ENCODE measurements at places on chromosomes 3 and 15. TPM values are rescaled to one million over a fixed set of nuclear protein-coding genes. Genes with fewer than 3 reads are reported as not detected.

RARRES1 gene
- 13.0 TPM for total RNA-seq

DNA sequence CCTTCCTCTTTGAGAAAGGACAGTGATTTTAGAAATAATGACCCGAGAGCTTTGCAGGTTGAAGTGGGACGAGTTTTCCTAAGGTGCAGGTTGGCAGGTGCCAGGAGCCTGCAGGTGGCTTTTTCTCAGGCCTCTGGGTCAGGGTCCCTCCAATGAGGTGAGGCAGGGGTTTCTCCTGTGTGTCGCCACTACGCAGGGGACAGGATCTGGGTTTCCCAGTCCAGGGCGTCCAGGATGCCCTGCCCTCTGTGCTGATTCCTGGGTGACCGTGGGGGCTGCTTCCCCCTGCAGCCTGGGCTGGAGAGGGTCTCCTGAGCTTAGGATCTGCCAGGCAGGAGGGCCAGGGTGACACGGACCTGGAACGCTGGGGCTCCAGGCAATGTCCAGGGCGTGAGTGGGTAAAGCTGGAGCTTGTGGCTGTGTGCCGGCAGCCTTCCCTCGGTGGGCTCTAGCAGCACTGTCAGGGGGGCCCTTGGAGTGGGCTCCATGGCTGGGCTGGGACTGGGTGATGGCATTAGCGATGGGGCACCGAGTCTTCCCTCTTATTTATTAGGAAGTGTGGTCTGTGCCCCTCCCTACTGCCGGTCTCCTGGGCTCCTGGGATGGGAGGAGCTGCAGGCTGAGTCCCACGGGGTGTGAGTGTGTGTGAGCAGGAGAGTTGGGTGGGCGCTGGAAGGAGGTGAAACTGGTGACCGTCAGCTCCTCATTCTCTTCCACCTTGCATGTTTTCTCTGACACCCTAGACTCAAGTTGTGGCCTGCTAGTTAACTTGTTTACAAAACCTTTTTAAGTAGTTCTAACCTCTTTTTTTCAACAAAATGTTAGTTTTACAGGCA, 1.8 kb downstream of the APBA2 start:
- DNase-seq = no peak

- no peak for DNase-seq
Observed at GRCh38 chr3:49930922-49931321, 1.3 kb upstream of the MON1A start.

GRCh38 chr15:42053914-42054313, 33.1 kb upstream of the PLA2G4E start:
- no peak for DNase-seq

XCR1 gene
- not detected for total RNA-seq

COX5A gene
- total RNA-seq = 88.9 TPM

DNA sequence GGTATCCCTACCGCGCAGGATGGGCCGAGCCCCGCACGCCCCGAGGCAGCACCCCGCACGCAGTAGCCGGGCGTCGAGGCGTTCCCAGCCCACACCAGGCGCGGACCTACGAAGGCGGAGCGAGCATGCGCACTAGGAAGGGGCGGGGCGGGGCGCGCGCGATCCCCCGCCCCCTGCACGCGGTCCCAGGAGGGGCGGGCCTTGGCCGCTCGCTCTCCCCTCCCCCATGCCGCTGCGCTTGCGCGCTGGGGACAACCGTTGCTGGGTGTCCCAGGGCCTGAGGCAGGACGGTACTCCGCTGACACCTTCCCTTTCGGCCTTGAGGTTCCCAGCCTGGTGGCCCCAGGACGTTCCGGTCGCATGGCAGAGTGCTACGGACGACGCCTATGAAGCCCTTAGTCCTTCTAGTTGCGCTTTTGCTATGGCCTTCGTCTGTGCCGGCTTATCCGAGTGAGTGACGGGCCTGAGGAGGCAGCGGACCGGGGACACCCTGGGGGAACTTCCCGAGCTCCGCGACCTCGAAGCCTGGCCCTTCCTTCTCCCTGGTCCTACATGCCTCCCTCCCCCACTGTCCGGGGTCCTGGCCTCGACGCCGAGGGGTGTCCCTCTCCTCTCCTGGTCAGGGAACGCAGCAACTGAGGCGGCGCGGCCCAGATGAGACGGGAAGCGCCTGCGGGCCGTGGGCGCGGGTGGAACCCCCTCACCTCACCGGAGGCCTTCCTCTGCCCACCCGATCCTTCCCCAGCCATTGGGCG, at the start of gene SPESP1:
SPESP1 (plus strand) TSS at position 258 of the 755 bp plus-strand sequence; CDS start at position 387, 129 bp downstream.
- peak; percentile 80 for DNase-seq

GRCh38 chr15:97576929-97577645, 383.4 kb upstream of the ARRDC4 start:
- DNase-seq = no peak

DNA sequence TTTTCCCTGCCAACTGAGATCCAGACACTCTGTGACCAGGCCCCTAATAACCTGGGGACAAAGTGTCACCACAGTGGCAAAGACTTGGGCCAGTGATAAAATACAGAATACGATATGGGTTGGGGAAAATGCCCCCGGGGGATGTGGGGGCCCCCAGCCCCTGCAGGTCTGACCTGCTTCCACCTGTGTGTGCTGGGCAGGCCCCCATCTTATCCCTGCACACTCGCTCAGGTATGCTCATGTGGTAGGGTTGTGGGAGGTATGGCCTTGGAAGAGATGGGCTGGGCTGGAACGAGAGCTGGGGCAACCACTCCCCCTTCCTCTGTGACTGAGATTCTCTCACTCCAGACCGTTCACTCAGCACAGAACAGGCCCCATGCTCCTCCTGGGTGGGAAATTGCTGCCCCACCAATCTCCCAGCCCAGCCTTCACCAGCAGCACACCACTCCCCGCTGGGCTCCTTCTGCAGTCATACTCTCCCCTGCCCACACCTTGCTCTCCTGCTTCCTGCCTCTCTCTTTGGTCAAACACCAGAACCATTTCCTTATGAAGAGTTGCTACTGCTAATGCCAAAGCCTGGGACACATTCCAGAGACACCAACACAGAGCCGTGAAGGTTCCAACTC, 9.6 kb upstream of the CPEB1 start:
- no peak for DNase-seq

COPB2 gene
- 54.0 TPM for total RNA-seq

SLC25A20 gene
- 19.7 TPM for total RNA-seq

- DNase-seq = no peak
Observed at GRCh38 chr15:23787346-23788105, 100.4 kb upstream of the NDN start.

- no peak for DNase-seq
Observed at GRCh38 chr3:151878465-151878864, 5.0 kb downstream of the SUCNR1 start.

CGGBP1 gene
- 80.6 TPM for total RNA-seq

- no peak for DNase-seq
Observed at GRCh38 chr3:73804204-73804603, 179.5 kb upstream of the PDZRN3 start.

DNA sequence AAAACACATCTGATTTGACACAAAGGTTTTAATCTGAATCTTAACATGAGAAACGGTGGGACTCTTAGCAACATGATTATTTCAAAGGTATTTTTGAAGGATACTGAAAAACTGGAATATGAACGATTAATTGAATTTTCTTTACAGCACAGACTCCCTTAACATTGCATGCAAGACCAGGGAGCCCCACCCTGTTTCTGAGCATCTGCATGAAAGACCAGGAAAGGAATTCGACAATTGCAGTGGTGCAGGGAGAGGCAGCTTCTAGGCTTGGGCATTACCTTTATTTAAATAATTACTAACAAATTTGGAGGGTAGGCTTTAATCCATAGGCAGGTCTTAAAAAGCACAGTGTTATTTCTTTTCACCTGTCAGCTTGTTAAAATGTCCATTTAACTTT, 240.6 kb upstream of the TOPAZ1 start:
- DNase-seq = no peak

DNA sequence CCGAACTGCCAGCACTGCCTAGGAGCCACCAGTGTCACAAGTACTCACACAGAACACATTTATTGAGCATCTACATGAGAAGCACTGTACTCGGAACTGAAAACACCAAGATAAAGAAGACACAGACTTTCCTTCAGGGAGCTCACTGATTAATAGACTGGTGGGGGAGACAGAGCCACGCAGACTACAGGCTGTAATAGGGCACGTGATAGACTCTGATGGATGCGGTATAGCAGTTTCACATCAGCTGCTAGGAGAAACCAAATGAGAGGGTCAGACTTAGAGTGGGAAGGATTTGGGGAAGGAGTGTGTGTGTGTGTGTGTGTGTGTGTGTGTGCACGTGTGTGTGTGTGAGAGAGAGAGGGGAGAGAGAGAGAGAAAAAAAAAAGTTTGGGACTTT, 12.1 kb downstream of the EPHB1 start:
- DNase-seq = no peak

GRCh38 chr3:190017521-190018288, 103.0 kb downstream of the P3H2 start:
- no peak for DNase-seq

- DNase-seq = no peak
Observed at GRCh38 chr3:173055228-173055933, 85.7 kb downstream of the SPATA16 start.

DNA sequence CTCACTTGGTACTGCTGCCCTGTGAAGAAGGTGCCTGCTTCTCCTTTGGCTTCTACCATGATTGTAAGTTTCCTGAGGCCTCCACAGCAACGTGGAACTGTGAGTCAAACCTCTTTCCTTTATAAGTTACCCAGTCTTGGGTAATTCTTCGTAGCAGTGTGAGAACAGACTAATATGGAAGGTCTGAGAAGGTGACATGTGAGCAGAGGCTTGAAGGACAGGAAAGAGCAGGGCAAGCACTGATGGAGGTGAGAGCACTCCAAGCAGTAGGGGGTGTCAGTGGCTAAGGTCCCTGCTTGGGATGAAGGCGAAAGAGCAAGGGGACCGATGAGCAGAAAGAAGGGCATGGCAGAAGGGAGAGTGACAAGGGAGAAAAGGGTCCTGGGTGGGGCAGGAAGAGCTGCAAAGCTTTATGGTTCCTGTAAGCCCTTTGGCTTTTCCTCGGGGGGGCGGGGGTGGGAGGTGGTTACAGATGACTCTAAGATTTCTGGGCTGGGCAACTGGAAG, 3.5 kb downstream of the EIF4E3 start:
- no peak for DNase-seq

Measured in sigmoid colon (tissue), 7 donors.